ENCODE measurements at places on chromosomes 7 and 10. TPM values are rescaled to one million over a fixed set of nuclear protein-coding genes. Genes with fewer than 3 reads are reported as not detected.

DNA sequence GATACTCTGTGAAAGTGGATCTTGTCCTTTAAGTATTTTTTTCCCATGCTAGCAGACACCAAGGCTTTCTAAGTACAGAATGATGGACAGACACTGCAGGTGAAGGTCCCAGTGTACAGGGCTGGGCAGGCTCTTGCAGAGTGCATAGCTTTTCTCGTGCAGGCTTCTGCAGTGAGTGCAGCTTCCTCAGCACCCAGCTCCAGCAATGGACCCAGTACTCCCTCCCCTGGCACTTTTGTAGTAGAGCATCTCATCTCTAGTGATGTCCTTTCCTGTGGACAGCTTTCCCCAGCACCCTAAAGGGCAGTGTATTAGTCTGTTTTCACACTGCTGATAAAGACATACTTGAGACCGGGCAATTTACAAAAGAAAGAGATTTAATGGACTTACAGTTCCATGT is 104.3 kb downstream of the CUL2 start:
- no peak overlapping the region for H3K27ac ChIP-seq

PDZD7 gene
- 0.16 TPM for total RNA-seq

DNA sequence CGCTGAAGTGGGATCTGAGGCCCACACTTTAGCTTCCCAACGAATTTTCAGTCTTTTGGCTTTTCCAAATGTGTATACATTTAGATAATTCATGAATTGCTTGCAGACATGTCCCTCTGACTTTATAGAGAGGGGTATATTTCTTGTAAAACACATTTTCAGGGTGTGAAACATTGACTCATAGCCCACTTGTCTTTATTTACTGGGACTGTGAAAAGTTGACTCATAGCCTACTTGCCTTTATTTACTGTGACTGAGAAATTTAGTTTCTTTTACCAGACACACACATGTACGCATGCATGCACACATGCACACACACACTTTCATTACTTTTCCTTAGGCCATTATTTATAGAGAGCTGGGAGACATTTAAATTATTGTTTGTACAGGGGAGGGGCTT is 79.1 kb downstream of the VTI1A start:
- no peak overlapping the region for H3K27ac ChIP-seq
- H3K4me3 ChIP-seq, result no peak overlapping the region
- no peak for DNase-seq
- peaks cover 6% of the 10 kb centered on the region for H3K36me3 ChIP-seq

GRCh38 chr7:50723173-50723572 is 59.5 kb downstream of the GRB10 start:
- H3K27ac ChIP-seq, result no peak overlapping the region
- H3K27me3 ChIP-seq, result no peaks in the 10 kb centered on the region
- H3K4me1 ChIP-seq, result peaks cover 64% of the 10 kb centered on the region
- H3K36me3 ChIP-seq, result no peaks in the 10 kb centered on the region

- H3K27me3 ChIP-seq, result peaks cover 8% of the 10 kb centered on the region
- DNase-seq, result no peak
- H3K36me3 ChIP-seq, result no peaks in the 10 kb centered on the region
- H3K4me1 ChIP-seq, result peaks cover 24% of the 10 kb centered on the region
- H3K27ac ChIP-seq, result no peak overlapping the region
- no peak overlapping the region for H3K4me3 ChIP-seq
Observed at GRCh38 chr7:100629117-100629716, 12.1 kb downstream of the TFR2 start.

DNA sequence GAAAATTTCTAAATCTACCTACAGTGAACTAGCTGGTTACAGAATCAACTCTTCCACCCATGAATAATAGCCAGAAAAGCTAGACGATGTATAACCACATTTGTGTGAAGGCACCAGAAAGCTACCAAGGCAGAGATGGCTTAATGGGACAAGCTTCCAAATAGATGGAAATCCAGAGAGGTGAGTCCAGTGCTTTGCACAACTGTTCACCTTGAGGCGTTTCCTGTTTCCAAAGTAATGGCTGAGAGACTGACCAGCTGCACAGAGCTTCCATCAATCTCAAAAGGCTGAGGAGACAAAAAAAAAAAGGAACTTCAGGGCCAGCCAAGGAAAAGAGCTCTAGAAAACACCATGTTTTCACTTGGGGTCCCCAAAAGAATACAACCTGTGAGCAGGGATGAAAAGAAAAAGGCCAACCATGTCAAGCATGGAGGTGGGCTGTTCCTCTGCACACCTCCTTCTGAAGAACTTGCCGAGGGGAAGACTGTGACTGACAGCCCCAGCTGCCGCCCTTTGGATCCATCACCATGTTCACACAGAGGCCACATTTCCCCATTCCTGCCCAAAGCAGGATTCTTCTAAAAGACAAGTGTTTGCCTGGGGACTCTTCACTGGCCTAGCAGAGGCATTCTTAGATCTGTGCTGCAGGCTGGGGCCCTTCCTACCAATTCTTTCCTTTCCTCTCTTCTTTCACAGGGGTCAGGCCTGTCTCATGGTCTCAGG is 72.9 kb downstream of the ARHGAP21 start:
- H3K27ac ChIP-seq, result no peak overlapping the region
- no peaks in the 10 kb centered on the region for H3K36me3 ChIP-seq
- no peak for DNase-seq

DNA sequence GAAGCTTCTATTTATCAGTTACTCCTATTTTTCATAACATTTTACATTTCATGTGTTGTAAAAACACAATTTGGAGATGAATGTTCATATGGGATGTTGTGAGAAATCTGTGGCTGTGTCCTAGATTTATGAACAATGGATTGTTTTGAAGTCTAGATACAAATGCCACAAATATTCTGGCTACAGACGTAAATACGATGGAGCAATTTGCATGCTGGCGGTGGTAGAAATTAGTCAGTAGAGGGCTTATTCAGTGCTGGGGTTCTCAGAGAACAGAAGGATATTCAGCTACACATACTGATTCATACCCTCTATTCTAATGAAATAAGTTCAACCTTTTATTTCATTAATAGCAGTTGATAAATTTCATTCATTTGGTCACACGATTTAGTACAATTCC is 48.8 kb downstream of the PLPP4 start:
- H3K27ac ChIP-seq, result no peak overlapping the region
- no peak overlapping the region for H3K4me3 ChIP-seq
- no peaks in the 10 kb centered on the region for H3K36me3 ChIP-seq
- DNase-seq, result no peak

A1CF gene
- total RNA-seq, result 0.36 TPM

ZPBP gene
- total RNA-seq, result not detected

GRCh38 chr10:64449603-64450002 is 928.4 kb downstream of the REEP3 start:
- H3K36me3 ChIP-seq, result no peaks in the 10 kb centered on the region
- no peaks in the 10 kb centered on the region for H3K4me1 ChIP-seq
- no peak for DNase-seq
- H3K27me3 ChIP-seq, result no peaks in the 10 kb centered on the region

DNA sequence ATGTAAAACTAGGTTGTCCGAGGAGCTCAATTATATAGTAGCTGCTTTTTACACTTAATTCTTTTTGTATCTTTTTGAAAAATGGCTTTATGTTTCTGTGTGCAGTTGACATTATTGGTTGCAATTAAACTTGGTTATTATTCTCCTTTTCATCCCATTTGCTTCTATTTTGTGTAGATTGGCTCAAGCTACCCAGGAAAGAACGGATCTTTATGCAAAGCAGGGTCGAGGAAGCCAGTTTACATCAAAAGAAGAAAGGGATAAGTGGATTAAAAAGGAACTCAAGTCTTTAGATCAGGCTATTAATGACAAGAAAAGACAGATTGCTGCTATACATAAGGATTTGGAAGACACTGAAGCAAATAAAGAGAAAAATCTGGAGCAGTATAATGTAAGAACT is 16.5 kb downstream of the SMC3 start:
- H3K27ac ChIP-seq, result no peak overlapping the region
- H3K27me3 ChIP-seq, result no peaks in the 10 kb centered on the region
- no peak overlapping the region for H3K4me3 ChIP-seq
- no peak for DNase-seq
- H3K4me1 ChIP-seq, result no peaks in the 10 kb centered on the region

- no peak overlapping the region for H3K4me3 ChIP-seq
- H3K4me1 ChIP-seq, result peaks cover 31% of the 10 kb centered on the region
Observed at GRCh38 chr10:72694476-72695369, 2.8 kb downstream of the MCU start.
